Endodermal cell (in vitro differentiated cells): ENCODE measurements at places on chromosomes 5 and 9. TPM values are rescaled to one million over a fixed set of nuclear protein-coding genes. Genes with fewer than 3 reads are reported as not detected.

- H3K4me3 ChIP-seq, result no peak overlapping the region
- H3K36me3 ChIP-seq, result peaks cover 39% of the 10 kb centered on the region
- H3K4me1 ChIP-seq, result no peaks in the 10 kb centered on the region
- DNase-seq, result peak; percentile 75
- H3K27ac ChIP-seq, result peak overlapping the region; percentile 29
Observed at GRCh38 chr9:114288193-114289091, 34.5 kb upstream of the ORM1 start.

The AK6 gene
- total RNA-seq, result 35.0 to 54.2 TPM (median 49.8 TPM) in 3 replicates

The OGN gene
- total RNA-seq, result not detected in 2 replicates

DNA sequence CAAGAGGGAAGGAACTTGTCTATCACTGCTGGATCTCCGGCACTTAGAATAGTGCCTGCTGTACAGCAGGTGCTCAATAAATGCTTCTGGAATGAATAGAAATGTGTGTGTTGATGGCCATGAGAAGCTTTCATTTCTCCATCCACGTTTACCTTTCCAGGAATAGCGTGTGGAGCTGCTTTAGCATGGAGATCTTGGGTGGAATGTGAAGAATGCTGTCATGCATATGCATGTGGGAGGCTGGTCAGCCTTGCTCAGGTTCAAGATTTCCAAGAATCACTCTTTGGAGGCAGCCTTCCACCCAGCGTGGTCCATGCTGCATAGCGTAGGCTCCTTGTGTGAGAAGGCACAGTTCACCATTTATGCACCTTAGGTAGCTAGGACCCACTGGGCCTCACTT is 19.2 kb downstream of the COL15A1 start:
- H3K4me3 ChIP-seq, result no peak overlapping the region
- H3K27me3 ChIP-seq, result no peaks in the 10 kb centered on the region
- H3K27ac ChIP-seq, result no peak overlapping the region
- no peaks in the 10 kb centered on the region for H3K36me3 ChIP-seq

DNA sequence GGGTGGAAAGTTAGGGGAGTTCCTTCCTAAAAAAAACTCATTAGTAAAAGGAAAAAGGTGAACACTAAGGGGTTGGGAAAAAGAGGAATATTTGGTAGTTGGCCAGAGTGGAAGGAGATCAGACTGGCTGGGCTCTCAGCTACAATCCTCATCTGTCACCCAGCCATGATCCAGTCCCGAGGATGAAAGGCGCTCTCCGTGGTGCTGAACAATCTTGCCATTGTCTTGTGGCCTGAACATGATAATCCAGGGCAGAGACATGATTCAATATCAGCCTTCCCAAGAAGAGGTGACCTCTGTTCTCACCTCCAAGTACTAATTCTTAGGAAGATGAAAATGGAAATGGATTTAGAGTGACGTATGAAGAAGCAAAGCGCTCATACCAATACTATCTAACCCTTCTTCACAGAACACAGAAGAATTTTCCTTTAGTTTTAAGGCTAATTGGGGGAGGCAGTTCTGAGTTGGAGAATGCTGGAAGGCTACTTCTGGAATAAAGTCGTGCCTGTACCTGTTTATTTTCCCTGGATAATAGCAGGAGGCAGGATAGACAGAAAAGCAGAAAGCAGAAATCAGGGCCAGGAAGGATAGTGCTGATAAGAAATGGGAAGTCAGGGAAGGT is 36.6 kb upstream of the MYORG start:
- H3K27ac ChIP-seq, result no peak overlapping the region
- H3K4me3 ChIP-seq, result no peak overlapping the region
- no peaks in the 10 kb centered on the region for H3K27me3 ChIP-seq
- H3K36me3 ChIP-seq, result no peaks in the 10 kb centered on the region
- no peaks in the 10 kb centered on the region for H3K4me1 ChIP-seq

The SLC34A3 gene
- total RNA-seq, result 0.11 TPM in 1 of 2 replicates, not detected in the other

The CAVIN4 gene
- 5.7 to 9.0 TPM (median 8.1 TPM) in 3 replicates for total RNA-seq

GRCh38 chr9:111978616-111979015 is 82.0 kb downstream of the UGCG start:
- H3K4me1 ChIP-seq, result peaks cover 11% of the 10 kb centered on the region
- peaks cover 29% of the 10 kb centered on the region for H3K27me3 ChIP-seq
- no peak overlapping the region for H3K4me3 ChIP-seq
- H3K36me3 ChIP-seq, result no peaks in the 10 kb centered on the region
- no peak overlapping the region for H3K27ac ChIP-seq

GRCh38 chr5:181060231-181060590 is 20.1 kb downstream of the BTNL9 start:
- no peak overlapping the region for H3K4me3 ChIP-seq
- H3K36me3 ChIP-seq, result no peaks in the 10 kb centered on the region
- no peak overlapping the region for H3K27ac ChIP-seq
- DNase-seq, result no peak
- H3K27me3 ChIP-seq, result peaks cover 58% of the 10 kb centered on the region

DNA sequence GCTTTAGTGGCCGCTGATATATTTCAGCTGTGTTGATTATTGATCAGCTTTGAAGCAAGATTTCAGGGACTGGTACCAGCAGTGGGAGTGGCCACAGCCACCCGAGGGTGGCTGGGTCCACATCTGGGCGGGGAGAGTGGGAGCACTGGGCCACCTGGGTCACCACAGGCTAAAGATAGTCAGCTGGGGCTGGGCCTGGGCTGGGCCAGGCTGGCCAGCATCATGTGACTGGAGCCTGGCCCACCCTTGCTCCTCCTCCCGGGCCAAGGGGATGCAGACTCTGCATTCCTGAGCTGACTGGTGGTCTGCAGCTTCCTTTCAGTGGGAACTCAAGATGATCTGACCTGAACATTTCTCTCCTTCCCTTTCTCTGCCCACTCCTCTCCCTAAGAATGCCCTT is 27.1 kb downstream of the LARP1 start:
- H3K27ac ChIP-seq, result no peak overlapping the region
- peaks cover 31% of the 10 kb centered on the region for H3K4me1 ChIP-seq
- no peak overlapping the region for H3K4me3 ChIP-seq
- peak; percentile 69 for DNase-seq
- H3K27me3 ChIP-seq, result no peaks in the 10 kb centered on the region
- H3K36me3 ChIP-seq, result no peaks in the 10 kb centered on the region

DNA sequence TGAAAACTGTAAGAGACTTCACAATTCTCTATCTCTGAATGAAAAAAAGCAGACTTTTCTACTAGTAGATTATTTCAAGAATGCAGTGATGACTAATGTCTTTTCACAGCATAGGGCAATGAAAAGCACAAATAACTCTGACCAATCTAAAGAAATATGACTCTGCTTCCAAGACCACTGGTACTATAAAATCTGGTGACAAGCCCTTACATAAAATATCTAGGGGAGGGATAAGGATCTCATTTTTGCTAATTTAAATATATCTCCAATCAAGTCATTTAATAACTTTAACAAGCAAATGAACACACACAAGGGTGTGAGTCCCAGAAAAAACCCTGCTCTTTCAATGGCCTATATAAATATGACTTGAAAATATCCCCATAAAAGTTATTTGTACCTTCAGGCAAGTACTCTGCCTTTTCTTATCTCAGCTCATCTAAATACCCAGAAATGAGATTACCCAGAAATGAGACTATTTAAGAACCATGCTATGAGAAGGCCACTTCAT is 105.2 kb downstream of the GNAQ start:
- H3K4me3 ChIP-seq, result no peak overlapping the region
- no peaks in the 10 kb centered on the region for H3K36me3 ChIP-seq
- H3K27me3 ChIP-seq, result no peaks in the 10 kb centered on the region
- no peak overlapping the region for H3K27ac ChIP-seq
- no peak for DNase-seq
- H3K4me1 ChIP-seq, result peaks cover 5% of the 10 kb centered on the region

- no peak for DNase-seq
- H3K27me3 ChIP-seq, result no peaks in the 10 kb centered on the region
- H3K4me1 ChIP-seq, result no peaks in the 10 kb centered on the region
- H3K4me3 ChIP-seq, result no peak overlapping the region
- peaks cover 11% of the 10 kb centered on the region for H3K36me3 ChIP-seq
Observed at GRCh38 chr9:121714075-121714705, 62.8 kb downstream of the DAB2IP start.

DNA sequence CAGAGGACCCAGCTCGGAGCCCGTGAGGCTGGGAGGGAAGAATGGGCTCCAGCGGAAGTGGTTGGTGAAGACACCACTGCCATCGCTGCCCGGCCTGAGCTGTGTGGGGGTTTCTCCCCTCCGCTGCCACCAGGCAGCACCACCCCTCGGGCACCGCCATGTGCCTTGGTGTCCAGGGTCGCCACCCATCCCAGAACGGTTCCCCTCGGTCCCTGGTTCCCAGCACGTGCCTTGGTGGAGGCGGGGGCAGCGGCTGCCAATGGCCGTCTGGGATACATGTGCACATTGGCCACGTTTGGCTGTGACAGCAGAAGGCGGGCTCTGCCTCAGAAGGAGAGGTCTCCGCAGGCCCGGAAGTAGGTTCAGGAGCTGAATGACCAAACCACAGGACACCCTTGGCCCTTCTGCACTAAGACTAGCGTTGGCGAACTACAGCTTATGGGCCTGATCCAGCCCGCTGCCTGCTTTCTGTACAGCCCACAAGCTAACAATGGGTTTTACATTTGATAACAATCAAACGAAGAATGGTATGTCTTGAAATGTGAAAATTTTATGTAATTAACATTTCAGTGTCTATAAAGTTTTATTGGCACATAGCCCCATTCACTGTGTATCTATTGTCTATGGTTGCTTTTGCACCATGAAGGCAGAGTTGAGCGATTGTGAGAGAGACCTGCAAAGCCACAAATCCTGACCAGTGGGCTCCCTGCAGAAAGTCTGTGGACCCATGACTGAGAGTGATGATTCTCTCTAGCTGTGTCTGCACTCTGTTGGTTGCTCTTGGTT is 91.7 kb upstream of the RAPGEF1 start:
- no peaks in the 10 kb centered on the region for H3K4me1 ChIP-seq
- no peak for DNase-seq
- H3K27me3 ChIP-seq, result no peaks in the 10 kb centered on the region
- H3K4me3 ChIP-seq, result no peak overlapping the region

- peak; percentile 74 for DNase-seq
- peak overlapping the region; percentile 77 for H3K4me3 ChIP-seq
Observed at GRCh38 chr5:40681363-40682153, 1.8 kb downstream of the PTGER4 start.

GRCh38 chr5:154588091-154588774 is 110.2 kb upstream of the HAND1 start:
- no peak overlapping the region for H3K4me3 ChIP-seq
- DNase-seq, result no peak
- H3K27me3 ChIP-seq, result no peaks in the 10 kb centered on the region
- H3K27ac ChIP-seq, result no peak overlapping the region
- H3K4me1 ChIP-seq, result no peaks in the 10 kb centered on the region

The UAP1L1 gene
- total RNA-seq, result 2.6 to 30.7 TPM (median 3.6 TPM) in 3 replicates

The GARIN3 gene
- not detected in 3 replicates for total RNA-seq

The DRD1 gene
- total RNA-seq, result 0.59 and 0.66 TPM in 2 replicates

GRCh38 chr9:121765021-121765950 is 113.9 kb downstream of the DAB2IP start:
- no peak overlapping the region for H3K27ac ChIP-seq
- no peak overlapping the region for H3K4me3 ChIP-seq
- no peak for DNase-seq
- H3K4me1 ChIP-seq, result no peaks in the 10 kb centered on the region
- no peaks in the 10 kb centered on the region for H3K27me3 ChIP-seq
- peaks cover 20% of the 10 kb centered on the region for H3K36me3 ChIP-seq

GRCh38 chr9:18688581-18689565 is 214.9 kb downstream of the ADAMTSL1 start:
- H3K4me1 ChIP-seq, result no peaks in the 10 kb centered on the region
- H3K36me3 ChIP-seq, result no peaks in the 10 kb centered on the region
- H3K27ac ChIP-seq, result no peak overlapping the region
- DNase-seq, result no peak

- no peaks in the 10 kb centered on the region for H3K27me3 ChIP-seq
- no peak for DNase-seq
- no peaks in the 10 kb centered on the region for H3K36me3 ChIP-seq
Observed at GRCh38 chr9:357560-357959, 142.9 kb downstream of the DOCK8 start.

DNA sequence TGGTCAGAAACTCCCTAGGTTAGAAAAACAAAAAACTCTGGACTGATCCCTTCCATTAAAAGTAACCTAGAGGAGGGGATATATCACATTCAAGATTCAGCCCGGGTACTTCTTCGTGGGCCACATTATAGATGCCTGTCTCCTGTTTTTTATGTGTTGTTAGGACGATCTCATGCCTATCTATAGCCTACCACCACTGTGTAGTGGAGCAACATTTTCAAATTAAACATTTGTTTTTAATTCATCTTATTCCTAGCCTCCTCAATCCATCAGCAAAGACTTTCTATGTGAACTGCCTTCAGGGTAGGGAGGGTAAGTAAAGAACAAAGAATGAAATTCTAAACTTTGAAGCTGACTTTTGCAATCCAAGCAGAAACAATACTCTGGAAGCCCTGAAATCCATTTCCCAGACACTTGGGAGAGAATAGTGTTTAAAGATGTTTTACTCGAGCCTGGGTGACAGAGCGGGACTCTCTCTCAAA is 379.4 kb downstream of the ANXA1 start:
- H3K4me3 ChIP-seq, result no peak overlapping the region
- no peaks in the 10 kb centered on the region for H3K27me3 ChIP-seq
- H3K4me1 ChIP-seq, result peaks cover 3% of the 10 kb centered on the region
- H3K36me3 ChIP-seq, result no peaks in the 10 kb centered on the region
- no peak overlapping the region for H3K27ac ChIP-seq

DNA sequence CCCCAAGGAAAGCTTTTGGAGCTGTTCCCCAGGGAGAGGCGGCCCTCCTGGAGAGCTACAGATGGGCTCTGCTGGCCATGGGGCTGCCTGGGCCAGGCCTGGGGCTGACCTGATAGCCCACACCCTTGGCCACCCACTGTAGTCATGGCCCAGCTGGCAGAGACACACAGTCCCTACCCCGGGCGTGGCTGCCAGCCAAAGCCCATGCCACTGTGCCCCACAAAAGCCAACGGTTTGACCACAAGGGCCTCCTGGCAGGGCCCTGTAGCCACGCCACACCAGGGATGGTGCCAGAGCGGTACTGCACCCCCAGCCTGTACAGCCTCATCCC is 15.2 kb downstream of the NACC2 start:
- peak overlapping the region; percentile 32 for H3K27ac ChIP-seq
- H3K4me3 ChIP-seq, result no peak overlapping the region
- no peak for DNase-seq

GRCh38 chr5:98963019-98963418 is 34.2 kb upstream of the CHD1 start:
- no peaks in the 10 kb centered on the region for H3K36me3 ChIP-seq
- no peak for DNase-seq
- H3K27ac ChIP-seq, result no peak overlapping the region
- H3K27me3 ChIP-seq, result peaks cover 4% of the 10 kb centered on the region

- DNase-seq, result no peak
- peaks cover 21% of the 10 kb centered on the region for H3K36me3 ChIP-seq
- no peaks in the 10 kb centered on the region for H3K4me1 ChIP-seq
Observed at GRCh38 chr9:114256827-114257328, 66.0 kb upstream of the ORM1 start.

The NUTM2F gene
- not detected in 3 replicates for total RNA-seq

DNA sequence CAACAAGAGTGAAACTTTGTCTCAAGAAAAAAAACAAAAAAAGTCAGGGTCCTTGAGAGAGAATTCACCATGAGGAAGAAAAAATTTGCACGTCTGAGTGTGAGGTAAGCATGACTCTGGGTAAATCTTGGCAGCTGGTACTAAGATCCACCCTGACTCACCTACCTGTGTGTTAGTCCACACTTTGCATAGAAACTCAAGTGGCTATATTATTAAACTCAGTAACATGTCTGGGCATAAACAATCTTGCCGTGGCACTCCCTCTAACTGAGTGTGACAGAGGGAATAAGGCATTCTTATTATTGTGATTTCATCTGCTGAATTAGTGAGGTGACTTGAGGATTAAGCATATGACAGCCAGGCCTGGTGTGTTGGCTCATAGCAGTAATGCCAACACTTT is 259.4 kb upstream of the VLDLR start:
- DNase-seq, result no peak
- no peak overlapping the region for H3K4me3 ChIP-seq
- no peaks in the 10 kb centered on the region for H3K36me3 ChIP-seq
- H3K4me1 ChIP-seq, result no peaks in the 10 kb centered on the region
- H3K27me3 ChIP-seq, result no peaks in the 10 kb centered on the region
- no peak overlapping the region for H3K27ac ChIP-seq

The MPDZ gene
- total RNA-seq, result 32.8 to 43.0 TPM (median 38.0 TPM) in 3 replicates
